ENCODE measurements at places on chromosomes 2 and 18.

- no peak for DNase-seq
These were observed 17.4 kb downstream of the ZNF532 start for GRCh38 chr18:58882044-58882443.

DNA sequence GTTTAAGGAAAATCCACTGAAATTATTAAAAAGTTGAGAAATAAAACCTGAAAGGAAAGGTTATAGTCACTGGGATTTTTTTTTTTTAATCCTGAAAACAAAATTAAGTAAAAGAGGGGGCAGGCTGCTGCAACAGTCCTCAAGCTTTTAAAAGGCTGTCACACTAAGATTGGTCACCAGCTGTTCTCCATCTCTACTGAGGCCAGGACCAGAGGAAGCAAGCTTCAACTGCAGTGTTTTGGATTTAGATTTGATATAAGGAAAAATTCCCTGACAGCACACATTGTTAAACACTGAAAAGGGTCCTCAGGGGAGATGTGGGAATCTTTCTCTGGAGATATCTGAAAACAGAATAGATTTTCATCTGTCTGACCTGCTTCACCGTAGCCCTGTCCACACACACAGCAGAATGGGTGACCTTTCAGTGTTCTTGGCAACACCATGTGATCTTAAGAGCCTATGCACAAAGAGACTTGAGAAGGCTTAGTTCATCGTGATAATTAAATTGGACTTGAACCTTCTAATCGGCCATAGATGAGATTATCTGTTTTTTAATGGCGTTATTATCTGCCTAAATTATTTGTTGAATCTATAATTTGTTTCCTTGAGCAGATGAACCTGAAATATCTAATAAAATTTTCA is 132.0 kb upstream of the BOD1L2 start:
- no peak for DNase-seq

GRCh38 chr18:8380006-8380405 is 229.2 kb upstream of the RAB12 start:
- DNase-seq: no peak

DNA sequence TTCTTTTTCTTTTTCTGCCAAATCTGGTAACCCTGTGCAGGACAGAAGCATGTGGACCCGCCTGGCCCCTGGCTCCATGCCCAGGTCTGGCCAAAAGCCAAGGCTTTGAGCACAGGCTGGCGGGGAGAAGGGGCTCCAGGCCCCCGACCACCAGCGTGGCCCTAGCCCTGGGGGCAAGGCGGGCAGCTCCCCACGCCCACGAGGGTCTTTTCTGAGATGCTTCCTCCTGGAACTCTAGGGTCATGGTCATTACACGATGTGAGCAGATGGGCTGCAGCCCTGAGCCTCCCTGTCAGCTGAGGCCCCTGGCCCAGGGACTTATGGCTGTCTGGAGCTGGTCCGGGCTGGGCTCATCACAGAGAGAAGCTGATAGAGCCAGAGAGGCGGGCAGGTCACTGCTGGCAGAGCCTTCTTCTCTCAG is 5.7 kb upstream of the OTOS start:
- DNase-seq: no peak

All from GM13977 (cell line).